ENCODE measurements at places on chromosomes 7 and 10.

GRCh38 chr10:97466755-97467154 is 20.8 kb downstream of the ZDHHC16 start:
- DNase-seq = no peak

DNA sequence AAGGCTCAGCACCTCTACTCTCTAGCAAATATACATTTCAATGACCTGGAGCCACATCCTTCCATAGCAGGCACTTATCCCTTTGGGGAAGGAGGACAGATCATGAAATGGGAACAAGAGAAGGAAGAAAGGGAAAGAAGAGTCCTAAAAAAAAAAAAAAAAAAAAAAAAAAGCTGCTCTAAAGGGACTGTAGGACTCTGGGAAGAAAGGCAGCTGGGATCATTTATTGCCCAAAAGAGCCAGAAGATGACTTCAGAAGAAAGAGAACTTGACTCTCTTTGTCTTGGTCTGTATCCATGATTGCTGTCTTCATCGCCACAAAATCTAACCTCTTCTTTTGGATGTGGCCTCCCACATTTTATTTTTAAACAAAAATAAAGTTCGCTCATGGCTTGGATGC is 203.6 kb upstream of the CELF2 start:
- DNase-seq = no peak

DNA sequence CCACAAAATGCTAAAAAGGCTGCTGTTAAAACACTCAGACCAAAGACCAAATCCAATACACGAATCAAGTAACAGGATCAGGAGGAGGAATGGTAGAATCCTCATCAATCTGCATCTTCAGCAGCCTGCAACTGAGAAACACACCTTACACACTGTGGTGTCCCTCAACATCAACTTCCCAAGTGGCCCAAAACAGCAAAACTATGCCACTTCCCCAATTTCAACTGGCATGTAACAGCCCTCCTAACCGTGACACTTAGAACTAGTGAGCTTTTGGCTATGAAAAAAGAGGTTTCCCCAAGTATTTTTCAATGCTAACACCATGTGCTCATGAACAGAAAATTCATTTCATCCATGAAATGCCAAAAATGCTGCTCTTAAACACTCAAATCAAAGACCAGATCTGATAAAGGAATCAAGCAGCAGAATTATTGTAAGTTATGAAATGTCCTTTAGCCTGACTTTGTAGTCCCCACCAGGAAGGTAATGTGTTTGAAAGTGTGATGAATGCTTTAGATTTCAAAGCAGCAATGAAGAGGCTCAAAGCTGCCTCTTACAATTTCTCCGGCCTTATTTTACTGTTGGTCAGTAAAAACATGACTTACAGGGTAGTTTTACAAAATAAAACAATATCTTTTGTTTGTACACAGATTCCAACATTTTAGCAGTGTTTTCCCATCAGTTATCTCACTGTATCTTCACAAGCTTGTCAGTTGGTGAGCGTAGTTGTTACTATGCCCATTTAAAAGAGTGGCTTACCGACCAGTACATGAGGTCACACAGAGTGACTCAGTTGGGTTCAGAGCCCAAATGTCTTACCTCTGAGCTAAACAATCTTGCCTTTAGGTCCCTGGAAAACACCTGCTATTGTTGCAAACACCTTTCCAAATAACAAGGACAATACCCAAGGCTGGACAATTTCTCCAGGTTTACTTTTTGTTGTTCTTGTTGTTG is 65.7 kb upstream of the ASAH2 start:
- DNase-seq = no peak

- no peak for DNase-seq
These were observed 404.5 kb downstream of the INHBA start for GRCh38 chr7:41298409-41298808.

Measured in endothelial cell (in vitro differentiated cells).